CD4-positive, alpha-beta T cell treated with Interleukin-1 beta for 1 hour (primary cell): ENCODE measurements at places on chromosomes 3 and 15.

DNA sequence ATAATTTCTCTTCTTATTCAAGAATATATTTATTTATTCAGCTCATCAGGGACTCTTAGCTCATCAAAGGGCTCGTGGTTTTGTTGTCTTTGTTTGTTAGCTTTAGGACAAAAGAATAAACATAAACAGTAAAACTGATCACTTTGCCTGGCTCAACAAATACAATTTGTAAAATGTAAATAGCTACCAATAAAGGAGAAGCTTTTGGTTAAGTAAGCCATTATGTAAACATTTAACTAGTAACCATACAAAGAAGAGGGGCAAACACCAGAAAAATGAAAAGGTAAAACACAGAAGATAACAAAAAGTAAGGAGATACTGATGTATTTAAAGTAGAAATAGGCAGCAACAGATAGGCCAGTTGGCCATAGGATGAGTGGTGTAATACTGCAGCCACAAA lies 761.7 kb downstream of the ROBO1 start:
- DNase-seq, result no peak

DNA sequence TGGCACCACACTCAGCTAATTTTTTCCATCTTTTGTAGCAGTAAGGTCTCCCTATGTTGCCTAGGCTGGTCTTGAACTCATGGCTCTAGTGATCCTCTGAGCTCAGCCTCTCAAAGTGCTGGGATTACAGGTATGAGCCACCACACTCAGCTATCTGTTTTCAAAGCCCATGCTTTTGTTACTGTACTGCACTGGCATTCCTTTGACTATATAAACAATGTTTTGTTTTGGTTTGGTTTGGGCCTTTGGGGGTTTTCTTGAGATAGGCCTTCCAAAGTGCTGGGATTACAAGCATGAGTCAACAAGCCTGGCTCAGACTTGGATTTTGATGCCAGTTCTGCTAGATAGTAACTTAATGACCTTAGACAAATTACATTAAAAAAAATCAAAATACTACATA lies 89.7 kb upstream of the GK5 start:
- DNase-seq, result no peak

- DNase-seq, result no peak
These were observed 61.2 kb upstream of the NEO1 start for GRCh38 chr15:72991026-72991425.

DNA sequence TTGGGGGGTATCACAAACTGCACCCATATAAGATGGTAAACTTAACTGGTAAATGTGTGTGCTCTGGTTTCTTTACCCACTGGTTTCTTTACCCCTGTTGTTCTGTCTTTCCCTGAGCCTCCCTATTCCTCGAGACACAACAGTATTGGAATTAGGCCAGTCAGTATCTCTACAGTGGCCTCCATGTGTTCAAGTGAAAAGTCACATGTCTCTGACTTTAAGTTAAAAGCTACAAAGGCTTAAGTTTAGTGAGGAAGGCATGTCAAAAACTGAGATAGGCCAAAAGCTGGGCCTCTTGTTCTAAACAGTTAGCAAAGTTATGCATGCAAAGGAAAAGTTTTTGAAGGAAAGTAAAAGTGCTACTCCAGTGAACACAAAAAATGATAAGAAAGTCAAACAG lies 513.3 kb downstream of the ROBO2 start:
- DNase-seq, result no peak

DNA sequence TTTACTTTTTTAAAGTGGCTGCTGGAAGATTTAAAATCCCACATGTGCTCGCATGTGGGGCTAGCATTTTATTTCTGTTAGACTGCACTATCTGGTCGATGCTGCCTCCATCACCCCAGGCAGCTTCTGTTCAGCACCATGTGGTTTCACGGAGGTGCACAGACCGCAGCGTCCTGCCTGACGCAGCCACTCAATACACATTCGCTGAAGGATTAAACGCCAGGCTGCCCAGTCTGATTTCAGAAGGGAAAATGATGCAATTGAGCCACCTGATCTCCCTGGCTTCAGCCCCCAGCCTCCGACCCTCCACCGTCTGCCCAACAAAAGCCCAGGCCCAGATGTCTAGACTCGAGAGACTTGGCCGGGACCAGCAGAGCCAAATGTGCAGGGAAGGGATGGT lies 84.5 kb downstream of the MEGF11 start:
- DNase-seq, result no peak

DNA sequence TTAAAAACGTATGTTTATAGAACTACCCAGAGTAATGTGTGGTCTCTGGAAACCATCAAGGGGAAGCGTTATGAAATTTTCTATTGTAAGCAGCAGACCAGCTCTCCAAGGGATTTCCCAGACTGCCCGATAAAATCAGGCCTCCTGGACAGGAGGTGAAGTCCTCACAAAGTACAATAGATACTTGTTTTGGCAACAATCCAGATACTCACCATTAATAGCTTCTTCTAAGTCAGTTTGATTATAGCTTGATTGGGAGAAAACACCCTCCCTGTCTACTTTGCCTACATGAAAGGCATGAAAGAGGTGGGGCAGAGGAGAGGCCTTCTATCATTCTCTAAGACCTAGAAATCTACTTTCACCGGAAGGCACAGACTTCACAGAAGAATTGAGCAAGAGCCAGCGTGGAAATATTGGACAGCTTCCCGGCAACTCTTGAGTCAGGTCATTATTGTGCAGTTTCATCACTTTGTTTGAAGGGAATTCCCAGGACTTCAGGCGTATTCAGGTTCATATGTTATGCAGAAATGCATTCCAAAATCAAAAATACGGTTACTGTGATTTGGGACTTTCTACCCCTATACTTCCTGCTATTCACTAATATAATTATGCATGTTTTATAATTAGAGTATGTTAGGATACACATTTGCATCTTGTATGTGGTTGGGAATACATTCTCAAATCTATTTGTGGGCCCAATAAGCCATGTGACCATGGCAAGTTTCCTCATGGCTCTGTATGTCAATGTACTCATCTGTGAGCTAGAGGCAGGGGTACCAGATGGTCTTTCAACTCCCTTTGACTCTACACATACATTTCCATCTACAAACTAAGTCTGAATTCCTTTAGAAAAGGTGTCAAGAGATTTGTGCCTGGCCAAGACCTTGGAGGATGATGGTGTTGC lies 103.5 kb downstream of the CD47 start:
- peak; percentile 34 for DNase-seq

GRCh38 chr3:127056976-127057375 lies 74.1 kb downstream of the PLXNA1 start:
- DNase-seq, result no peak

DNA sequence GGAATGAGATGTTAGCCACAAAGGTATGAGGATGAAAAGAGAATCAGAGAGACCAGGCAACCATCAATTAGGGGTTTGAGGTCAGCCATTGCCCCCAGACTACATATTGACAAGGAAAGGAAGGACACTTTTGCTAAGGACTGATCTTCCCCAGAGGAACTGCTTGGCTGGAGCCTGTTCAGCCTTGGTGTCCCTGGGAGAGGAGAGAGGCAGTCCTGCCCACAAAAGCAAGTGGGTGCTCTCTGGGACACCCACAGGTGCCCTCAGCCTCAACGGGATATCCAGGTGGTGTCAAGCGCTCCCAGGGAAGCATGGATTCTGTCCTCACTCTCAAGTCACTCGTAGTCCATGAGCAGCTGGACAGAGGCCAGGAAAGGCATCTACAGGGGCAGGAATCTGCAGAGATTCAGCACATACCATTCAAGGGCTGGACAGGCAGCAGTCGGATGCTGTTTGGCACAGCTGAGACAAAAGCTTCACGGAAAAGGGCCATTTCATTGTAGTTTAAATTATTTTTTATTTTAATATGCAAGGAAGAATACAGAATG lies 166.2 kb downstream of the UACA start:
- DNase-seq, result no peak

- DNase-seq, result no peak
These were observed 111.6 kb downstream of the KBTBD8 start for GRCh38 chr3:67109651-67110204.

DNA sequence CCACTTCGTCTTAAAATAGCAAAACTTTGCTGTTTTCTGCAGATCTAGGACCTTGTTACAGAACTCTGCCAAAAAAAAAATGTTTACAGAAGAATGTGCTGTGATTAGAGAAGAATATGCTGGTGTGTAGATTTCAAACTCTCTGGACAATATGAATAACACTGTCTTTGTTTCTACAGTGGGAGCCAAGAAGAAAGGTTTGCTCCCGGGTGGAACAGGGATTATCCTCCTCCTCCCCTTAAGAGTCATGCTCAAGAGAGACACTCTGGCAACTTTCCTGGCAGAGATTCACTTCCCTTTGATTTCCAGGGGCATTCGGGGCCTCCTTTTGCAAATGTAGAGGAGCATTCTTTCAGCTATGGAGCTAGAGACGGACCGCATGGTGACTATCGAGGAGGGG lies 27.3 kb downstream of the RBM6 start:
- DNase-seq, result no peak

DNA sequence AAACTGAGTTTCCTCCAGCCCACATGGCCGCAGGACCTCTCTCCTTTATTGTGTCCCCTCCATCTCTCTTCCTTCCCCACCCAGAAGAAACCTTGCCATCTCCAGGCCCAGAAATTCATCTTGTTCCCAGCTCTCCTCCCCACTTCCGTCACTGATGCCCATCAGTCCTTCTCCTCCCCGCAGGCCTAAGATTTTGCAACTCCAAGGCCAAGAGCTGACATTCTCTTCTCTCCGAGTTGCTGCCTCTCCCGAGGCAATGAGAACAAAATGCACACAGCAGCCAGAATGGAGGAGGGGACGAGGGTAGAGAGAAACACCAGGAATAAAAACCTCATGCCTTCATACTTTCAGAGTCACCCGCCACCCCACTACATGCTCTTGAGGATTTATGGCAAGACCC lies 526.5 kb upstream of the PROK2 start:
- no peak for DNase-seq

DNA sequence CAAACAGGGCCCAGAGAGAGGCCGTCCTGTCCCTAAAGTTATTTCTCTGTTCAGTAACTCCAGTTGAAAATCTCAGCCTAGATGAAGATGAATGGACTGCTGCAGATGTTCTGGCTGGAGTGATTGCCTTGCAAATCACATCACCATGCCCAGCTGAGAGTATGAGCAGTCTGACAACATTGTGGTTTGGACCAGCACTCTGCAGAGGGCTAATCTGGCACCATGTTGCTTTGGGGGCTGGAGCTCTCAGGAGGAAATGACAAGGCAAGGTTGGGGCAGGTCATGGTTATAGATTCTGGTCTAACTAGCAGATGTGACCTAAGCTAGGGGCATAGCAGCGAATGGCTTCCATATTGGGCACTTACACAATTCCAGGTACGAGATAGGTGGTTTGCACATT lies 314.2 kb downstream of the CLSTN2 start:
- no peak for DNase-seq

GRCh38 chr3:39637807-39638206 lies 170.3 kb downstream of the MOBP start:
- DNase-seq, result no peak

GRCh38 chr3:25503898-25504301 lies 75.8 kb downstream of the RARB start:
- no peak for DNase-seq
